Inflammatory macrophage (primary cell): ENCODE measurements at places on chromosomes 5 and 9.

- no peak for DNase-seq
These were observed 39.3 kb upstream of the SLC27A6 start for GRCh38 chr5:128925973-128926372.

DNA sequence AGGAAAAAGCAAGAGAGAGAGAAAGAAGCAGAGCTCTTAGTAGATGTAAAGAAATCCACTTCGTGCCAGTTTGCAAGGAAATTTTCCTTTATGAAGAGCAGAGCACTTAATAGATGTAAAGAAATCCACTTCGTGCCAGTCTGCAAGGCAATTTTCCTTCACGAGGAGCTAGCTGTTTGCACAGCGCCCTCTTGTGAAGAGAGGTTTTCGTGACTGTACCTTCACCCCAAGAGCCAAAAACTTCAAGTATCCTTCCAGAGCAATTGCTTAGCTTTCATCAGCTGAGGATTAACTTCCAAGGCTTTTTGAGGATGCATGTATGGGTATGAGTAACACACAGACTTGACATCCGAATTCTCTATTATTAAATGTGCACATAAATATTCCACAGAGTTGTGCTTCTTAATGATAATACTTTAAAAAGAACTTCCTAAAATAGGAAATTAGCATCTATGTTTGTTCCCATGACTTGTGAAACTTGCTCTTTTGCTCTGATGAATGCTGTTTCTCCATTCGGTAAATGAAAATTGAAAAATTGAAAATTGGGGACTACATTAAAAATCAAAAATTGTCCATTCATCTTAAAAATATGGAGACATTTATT, 525.6 kb downstream of the PDE4D start:
- peak; percentile 55 for DNase-seq

DNA sequence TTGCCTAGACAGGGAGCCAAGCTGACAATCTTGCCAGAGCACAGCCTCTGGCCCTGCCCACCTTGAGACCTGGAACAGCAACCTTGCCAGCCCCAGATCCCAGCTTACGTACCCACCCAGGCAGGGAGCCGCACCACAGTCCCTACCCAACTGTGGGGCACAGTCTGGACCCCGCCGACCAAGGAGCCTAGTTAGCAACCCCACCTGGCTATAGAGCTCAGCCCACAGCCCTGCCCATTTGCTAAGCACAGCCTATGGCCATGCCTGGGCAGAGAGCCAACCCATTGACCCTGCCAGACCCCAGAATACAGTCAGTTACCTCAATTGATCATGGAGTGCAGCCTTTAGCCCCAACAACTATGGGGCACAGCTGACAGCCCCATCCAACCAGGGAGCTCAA, 97.9 kb upstream of the SH3GL2 start:
- no peak for DNase-seq

DNA sequence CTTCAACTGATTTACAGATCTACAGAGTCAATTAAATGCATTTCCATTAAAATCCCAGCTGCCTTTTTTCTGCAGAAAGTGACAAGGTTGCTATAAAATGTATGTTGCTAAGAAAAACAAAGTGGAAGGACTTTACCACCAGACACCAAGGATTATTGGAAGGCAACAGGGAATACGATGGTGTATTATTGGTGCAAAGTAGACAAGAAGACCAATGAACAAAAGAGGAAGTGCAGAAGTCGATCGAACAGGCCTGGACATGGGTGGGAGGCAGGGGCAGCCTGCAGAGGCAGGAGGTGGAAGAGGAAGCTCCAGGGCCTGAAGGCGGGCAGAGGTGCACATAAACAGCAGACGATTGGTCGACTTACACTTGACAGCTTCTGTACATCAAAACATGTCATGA, 10.6 kb upstream of the SLC6A19 start:
- peak; percentile 74 for DNase-seq

- no peak for DNase-seq
These were observed 26.5 kb downstream of the SARDH start for GRCh38 chr9:133711428-133712220.

DNA sequence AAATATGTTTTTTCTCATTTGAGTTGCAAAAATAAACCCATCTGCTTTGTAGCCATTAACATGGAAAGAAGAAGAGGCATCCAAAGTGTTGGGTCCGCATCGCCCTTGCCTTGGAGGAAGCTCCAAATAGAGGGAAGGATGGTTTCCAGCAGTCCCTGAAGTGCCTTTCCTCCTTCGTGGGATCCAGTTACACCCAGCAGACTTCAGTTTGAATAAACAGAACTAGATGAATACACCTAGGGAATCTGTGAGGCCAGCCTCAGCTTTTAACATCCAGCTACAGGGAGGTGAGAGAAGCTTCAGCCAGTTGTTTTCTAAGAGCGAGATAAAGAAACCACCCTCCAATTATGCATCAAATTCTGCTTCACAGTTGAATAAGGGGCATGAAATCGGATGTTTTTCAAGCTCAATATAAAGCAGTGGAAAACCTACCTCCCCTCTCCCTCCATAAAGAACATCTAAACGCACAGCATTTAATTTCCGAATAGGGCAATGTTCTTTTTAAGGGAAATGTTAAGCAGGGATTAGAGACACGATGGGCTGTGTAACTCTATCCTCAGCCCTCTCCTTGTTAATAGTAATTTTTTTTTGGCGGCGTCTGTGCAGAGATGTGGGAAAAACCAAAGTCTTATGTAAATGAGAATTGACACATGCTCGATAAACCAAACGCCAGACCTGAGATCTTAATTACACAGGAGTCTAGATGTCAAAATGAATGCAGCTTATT, 264.7 kb downstream of the SLIT3 start:
- DNase-seq = no peak
